ENCODE measurements at places on chromosomes 16 and 17.

DNA sequence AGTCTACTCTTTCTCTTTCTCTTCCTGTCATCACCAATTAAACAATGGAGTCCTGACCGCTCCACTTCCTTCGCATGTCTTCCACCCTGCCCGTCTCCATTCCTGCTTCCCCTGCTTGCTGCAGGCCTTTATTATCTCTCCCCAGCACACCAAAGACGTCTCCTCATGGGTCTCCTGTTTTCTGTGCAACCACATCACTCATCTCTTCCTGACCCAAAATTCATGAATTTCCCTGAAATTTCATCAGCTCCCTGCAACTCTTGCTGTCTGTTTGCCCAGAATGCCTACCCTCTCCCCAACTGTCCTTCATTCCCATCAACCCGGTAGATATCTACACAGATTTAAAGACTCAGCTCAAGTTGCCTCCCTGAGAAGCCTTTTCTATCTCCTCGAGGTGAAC, 76.7 kb upstream of the ALOX12 start:
- DNase-seq, result no peak

DNA sequence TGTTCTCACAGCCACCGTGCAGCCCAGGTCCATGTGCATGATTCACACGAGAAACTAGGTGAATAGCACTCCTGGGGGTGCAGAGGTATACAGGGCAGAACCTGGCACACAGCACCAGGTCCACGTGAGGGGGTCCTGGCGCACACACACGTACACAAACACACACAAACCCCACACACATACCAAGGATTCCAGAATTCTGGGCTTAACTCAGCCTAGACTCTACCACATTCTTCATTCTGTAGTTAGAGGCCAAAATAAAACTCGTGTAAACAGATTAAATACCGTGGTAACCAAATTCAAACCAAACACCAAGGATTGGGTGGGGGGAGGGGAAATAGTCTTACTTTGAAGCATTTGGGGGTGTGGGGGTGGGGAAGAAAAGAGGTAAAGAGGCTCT, 58.5 kb downstream of the XYLT1 start:
- DNase-seq, result no peak

- DNase-seq, result no peak
Observed at GRCh38 chr16:4133897-4134372, 17.7 kb upstream of the ADCY9 start.

GRCh38 chr16:31487720-31488467, 5.0 kb downstream of the SLC5A2 start:
- DNase-seq, result peak; percentile 56

DNA sequence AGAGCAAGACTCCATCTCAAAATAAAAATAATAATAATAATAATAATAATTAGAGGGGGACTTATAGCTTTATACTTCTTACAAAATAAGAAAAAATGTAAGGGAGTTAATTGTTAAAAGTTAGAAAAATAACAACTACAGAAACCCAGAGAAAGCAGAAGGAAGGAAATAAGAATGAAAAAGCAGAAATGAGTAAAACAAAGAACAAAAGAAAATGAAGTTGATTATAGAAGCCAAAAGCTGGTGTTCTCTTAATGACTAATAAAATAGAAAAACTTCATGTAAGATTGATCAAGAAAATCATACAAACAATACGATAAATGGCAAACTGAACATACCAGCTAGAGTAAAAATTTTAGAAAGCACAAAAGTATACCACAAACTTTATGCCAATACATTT, 6.8 kb upstream of the NSMCE1 start:
- no peak for DNase-seq

- DNase-seq, result no peak
Observed at GRCh38 chr17:19327031-19327783, 35.3 kb downstream of the B9D1 start.

GRCh38 chr17:61647047-61647446, 56.0 kb upstream of the NACA2 start:
- DNase-seq, result no peak

DNA sequence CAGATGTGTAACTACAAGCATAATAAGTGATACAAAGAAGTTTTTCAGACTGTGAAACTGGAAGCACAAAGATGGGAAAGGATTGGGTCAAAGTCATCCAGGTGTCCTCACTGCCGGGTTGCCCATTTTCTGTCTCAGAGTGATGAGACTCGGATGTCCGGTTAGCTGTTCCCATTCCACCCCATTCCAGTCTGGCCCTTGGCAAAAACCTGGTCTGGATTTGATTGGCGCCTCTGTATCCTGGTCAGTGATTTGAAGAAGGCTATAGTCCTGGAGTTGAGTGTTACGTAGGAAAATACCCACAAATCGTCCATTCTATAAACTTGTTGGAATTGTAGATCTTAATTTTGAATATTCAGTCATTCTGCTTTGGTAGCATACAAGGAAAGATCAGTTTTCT, 19.9 kb upstream of the PHKG2 start:
- no peak for DNase-seq

DNA sequence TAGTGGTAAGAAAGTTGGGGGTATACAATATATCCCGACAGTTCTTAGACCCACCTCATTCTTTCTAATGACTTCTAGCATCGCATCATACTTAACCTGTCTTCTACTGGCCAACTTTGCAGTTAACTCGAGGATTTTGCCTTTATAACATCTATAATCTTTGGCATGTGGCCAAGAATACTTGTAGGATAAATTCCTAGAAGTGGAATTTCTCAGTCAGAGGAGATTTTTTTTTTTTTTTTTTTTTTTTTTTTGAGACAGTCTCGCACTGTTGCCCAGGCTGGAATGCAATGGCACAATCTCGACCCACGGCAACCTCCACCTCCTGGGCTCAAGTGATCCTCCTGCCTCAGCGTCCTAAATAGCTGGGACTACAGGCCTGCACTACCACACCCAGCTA, 253.5 kb downstream of the MRTFB start:
- no peak for DNase-seq

GRCh38 chr16:24255456-24256371, at the start of gene CACNG3:
Gene CACNG3 (plus strand): TSS chr16:24256335. CDS start chr16:24256755, 420 bp downstream.
- DNase-seq, result peak; percentile 4

Measured in activated T-helper 9 cell treated with anti-CD3 and anti-CD28 coated beads, Interleukin-2, amount 50 U/mL, for 16 hours (primary cell).